NCI-H1105 treated with DMSO at 0.1 percent for 48 hours (cell line): ENCODE measurements at places on chromosomes 1 and 21.

GRCh38 chr1:223210788-223211120 lies 67.7 kb upstream of the TLR5 start:
- no peak for DNase-seq

- DNase-seq: no peak
These were observed 29.2 kb downstream of the VASH2 start for GRCh38 chr1:212979340-212980122.

- no peak for DNase-seq
These were observed 1218.4 kb upstream of the PRMT6 start for GRCh38 chr1:105838071-105838470.

DNA sequence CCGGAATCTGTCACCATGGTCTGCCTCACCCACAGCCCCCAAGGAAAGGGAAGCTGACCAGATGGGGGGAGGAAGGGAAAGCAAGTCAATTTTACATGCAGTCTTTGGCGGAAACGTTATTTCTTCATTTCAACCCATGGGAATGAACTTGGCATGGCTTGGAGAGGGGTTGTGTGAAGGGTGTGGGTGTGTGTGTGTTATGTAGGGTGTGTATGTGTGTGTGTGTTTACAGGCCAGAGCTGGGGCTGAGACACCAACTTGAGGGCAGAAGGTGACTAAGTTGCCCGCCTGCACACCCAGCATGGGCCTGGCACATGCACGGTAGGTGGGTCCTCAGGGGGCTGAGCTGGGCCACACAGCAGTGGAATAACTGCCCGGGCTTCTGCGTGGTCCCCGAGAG lies 65.2 kb downstream of the MRPL37 start:
- no peak for DNase-seq

DNA sequence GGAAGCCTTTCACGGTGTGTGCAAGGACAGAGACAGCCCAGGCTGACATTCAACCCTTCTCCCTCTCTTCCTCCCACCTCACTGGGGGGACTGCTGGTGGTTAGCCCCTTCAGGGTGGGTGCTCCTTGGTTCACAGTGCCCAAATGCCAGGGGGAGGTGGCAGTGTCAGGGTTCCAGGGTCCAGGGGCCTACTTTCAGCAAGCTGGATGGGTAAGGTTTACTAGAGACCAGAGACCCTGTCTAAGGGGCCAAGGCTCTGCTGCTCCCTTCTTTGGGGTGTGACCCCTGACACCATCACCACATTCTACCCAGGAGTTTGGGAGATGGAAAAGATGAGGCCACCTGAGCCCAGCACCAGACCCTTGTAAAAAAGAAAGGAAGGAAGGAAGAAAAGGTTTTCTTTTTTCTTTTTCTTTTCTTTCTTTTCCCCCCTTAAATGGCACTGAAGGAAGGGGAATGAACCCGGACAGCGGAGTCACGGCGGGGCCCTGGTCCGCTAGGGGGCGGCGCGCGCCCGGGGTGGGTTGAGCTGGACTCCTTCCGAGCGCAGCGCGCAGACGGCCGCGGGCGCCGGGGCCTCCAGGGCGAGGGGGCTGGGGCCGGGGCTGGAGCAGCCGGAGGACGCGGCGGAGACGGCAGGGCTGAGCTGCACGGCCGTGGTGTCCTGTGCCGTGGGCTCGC lies 18.8 kb downstream of the KNCN start:
- peak; percentile 68 for DNase-seq

- no peak for DNase-seq
These were observed 401 bp upstream of the PRUNE1 start for GRCh38 chr1:151007853-151008243.

GRCh38 chr1:24119859-24120756 lies 8.2 kb upstream of the MYOM3 start:
- no peak for DNase-seq

GRCh38 chr1:9787702-9788101 lies 36.1 kb downstream of the CLSTN1 start:
- no peak for DNase-seq

- no peak for DNase-seq
These were observed 28.0 kb upstream of the NRDC start for GRCh38 chr1:51906306-51907078.

GRCh38 chr1:228174482-228175315 lies 9.1 kb downstream of the IBA57 start:
- no peak for DNase-seq

GRCh38 chr1:42784547-42784945 lies 245 bp upstream of the TMEM269 start:
- DNase-seq: no peak

DNA sequence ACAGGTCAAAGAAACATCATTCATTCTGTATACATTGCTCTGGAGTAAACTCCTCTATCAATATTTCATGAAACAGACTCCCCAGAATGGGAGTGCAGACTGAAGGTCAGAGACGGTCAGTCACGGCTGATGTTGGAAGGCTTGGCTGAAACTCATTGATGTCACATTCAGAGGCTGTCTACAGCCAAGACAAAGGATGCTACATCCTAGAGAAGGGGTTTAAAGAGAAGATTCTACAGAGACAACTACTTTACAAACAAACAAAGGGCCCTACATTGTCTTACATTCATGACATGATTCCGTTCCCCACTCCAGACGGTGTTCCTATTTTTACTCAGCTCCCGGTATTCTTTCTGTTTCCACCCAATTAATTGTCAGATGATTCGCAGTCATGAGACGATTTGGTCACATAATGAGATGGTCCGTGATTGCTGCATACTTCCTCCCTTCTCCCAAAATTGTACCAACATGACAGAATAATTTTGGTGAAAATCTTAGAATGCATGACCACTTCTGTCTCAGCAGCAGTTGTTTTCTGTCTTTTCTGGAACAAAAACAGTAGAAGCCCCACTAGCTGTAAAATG lies 73.8 kb upstream of the VAV3 start:
- DNase-seq: no peak
